ENCODE measurements at places on chromosomes 12 and 14.
A peak's percentile ranks its signal among the peaks of the same experiment; 100 is the strongest.

DNA sequence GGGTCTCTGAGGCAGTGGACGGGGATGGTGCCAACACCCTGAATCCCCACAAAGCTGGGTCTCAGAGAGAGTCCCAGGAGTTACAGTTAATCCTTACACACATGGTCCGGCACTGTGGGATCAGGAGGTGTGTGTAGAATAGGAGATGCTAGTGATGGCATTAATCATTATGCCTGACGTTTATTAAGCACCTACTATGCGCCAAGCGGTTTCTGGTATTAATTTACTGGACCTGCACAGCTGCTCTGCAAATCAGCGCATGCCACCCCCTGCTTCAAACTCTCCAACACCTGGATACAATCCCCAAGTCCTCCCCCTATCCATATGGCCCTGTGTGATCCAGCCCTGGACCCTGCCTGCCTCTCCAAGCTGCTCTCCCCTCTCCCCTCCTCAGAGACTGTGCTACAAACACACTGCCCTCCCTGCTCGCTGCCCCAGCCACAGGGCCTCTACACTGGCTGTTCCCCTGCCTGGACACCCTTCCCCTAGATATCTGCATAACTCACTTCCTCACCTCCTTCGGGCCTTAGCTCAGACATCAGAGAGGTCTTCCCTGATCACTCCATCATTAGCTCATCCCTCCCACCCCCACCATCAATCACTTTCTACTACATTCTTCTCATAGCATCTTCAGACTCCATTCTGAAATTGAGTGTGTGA, 86.0 kb downstream of the RFLNA start:
- no peak for DNase-seq

- no peak for DNase-seq
These were observed 148.7 kb downstream of the DYRK2 start for GRCh38 chr12:67797185-67797741.

DNA sequence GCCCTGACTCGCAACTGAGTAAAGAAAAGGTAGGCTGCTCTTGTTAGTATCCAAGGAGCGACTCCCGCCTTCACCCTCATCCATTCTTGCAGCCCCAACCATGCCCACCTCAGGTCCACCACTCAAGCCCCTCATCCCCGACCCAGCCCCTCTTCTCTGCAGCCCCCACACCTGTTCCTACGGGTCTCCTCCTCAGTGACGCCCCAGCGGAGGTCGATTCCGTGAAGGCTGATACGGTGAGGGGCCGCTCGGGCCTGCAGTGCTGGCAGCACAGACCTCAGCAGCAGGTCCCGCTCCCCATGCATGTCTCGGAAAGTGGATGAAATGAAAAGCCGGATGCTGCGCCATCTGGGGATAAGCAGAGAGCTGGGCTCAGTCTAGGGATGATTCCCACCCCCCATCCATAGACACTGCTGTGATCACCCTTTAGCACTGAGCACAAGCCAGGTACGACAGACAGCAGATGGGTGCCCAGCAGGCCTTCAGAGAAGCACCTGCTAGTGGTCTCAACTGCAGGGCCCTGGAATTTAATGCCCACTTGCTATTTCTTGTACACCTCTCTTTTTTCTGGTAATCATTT, 26.9 kb downstream of the TEP1 start:
- no peak for DNase-seq

GRCh38 chr14:68135028-68135427, 315.4 kb downstream of the RAD51B start:
- no peak for DNase-seq

- no peak for DNase-seq
These were observed 76.9 kb downstream of the SUSD6 start for GRCh38 chr14:69688299-69688649.

DNA sequence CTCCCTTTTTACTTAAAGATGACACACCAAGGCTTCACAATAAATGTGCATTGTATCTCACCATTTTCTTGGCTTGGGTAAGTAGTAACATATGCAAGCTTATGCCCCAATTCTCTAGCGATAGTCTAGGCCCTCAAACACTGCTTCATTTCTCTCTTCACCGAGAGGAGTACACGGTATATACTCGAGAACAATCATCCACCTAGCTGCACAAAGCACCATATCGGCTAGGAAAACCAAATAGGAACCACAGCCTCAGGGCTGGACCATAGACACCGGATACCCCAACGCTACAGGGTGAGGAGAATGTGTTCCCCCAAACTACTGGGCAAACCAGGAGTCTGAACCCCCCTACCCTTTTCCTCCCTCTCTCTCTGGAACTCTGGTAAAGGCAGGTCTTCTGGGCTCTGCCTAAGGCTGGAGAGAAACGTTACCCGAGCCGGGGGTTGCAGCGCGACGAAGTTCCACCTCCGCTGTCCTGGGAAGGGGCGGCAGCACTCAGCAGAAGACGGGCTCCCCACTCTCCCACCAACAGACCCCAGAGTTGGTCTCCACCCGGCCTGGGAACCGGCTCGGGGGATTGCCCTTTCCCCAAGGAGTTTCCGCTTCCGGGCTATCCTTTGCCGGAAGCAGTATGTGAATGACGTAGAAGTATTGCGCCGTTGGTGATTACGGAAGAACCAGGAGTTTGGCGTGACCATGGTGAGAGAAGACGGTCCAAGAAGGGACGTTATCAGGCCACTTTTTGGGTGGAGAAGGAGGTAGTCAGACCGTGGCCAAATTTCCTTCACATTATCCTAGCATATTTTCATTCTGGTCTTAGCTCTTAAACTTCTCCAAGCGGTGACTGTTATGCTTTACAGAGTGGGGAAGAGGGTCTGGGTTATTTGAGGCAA, at the start of the genes AREL1 and FCF1:
TSS of gene AREL1 (minus strand) at position 582 of the 896 bp plus-strand sequence. CDS start 27,465 bp downstream, outside the sequence.
TSS of gene FCF1 (plus strand) at position 646 of the 896 bp plus-strand sequence. CDS start at position 700, 54 bp downstream.
- DNase-seq, result peak; percentile 91

GRCh38 chr12:127241072-127241817, 1025.7 kb upstream of the TMEM132C start:
- no peak for DNase-seq
